ENCODE measurements at places on chromosomes 12 and 14.

- DNase-seq: peak; percentile 70
These were observed 50.9 kb downstream of the RIN3 start for GRCh38 chr14:92564344-92565039.

- DNase-seq: no peak
These were observed 2.3 kb downstream of the DAZAP2 start for GRCh38 chr12:51240971-51241370.

GRCh38 chr12:64412459-64412858 lies 8.3 kb downstream of the XPOT start:
- DNase-seq: no peak

DNA sequence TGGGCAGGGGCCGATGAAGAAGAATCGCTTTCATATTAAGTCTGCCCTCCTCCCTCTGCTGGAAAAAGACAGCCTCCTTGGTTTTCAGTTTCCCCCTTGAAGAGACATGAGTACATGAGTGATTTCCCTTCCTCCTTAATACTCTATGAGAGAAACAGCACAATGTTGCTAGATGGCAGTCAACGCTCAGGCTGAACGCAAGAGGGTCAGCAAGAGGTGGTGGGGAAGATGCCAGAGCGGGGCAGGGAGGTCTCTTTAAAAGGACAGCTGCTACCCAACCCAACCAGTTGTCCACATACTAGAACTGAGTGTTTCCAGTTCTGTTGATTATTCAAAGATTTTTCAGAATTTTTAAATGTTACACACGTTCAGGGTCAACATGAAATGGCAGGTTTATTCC lies 22.8 kb downstream of the CRACR2A start:
- no peak for DNase-seq

GRCh38 chr12:130555628-130556485 lies 160.2 kb downstream of the RIMBP2 start:
- no peak for DNase-seq

DNA sequence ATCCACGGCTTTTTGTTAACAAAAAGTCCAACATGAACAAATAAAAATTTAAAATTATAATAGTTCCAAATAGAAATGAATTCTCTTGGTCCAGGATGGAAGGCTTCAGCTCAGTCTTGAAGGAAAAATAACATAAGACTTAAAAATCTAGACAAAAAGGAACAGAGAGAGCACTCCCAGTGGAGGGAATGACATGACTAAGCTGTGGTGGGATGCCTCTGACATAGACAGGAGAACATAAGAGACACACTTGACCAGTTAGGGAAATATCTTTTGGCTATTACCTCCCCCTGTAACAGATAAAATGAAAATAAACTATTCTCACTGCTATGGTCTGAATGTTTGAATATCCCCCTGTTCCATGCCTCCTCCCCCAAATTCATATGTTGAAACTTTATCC lies 106.8 kb downstream of the BBS10 start:
- DNase-seq: no peak

DNA sequence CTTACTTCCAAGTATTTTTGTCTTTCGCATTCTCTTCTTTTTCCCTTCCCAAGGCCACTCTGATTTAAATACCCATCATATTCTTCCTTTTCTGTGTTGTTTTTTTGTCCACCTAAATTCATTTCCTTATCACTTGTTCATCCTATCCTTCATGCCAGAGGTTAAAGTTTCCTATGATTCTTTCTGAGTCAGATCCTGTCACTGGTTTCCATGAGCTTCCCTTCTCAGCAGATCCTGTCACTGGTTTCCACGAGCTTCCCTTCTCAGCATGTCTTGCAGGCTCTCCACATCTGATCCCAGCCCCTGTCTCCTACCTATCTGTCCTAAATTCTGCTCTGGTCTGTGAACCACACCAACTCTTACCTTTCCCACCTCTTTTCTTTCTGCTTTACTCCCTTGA lies 311.8 kb upstream of the RGS6 start:
- DNase-seq: no peak

DNA sequence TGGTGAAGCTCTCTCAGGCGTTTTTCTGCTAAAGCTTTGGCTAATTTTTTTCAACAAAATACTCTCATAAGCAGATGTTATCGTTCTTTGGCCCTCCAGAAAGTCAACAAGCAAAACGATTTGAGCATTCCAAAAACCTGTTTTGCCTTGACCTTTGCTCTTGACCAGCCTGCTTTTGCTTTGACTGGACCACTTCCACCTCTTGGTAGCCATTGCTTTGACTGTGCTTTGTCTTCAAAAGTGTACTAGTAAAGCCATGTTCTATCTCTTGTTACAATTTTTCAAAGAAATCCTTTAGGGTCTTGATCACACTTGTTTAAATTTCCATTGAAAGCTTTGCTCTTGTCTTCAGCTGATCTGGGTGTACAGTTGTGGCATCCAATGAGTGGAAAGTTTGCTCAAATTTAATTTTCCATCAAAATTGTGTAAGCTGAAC lies 10.7 kb upstream of the ARID4A start:
- no peak for DNase-seq

- no peak for DNase-seq
These were observed 5.5 kb upstream of the G2E3 start for GRCh38 chr14:30553311-30553989.

DNA sequence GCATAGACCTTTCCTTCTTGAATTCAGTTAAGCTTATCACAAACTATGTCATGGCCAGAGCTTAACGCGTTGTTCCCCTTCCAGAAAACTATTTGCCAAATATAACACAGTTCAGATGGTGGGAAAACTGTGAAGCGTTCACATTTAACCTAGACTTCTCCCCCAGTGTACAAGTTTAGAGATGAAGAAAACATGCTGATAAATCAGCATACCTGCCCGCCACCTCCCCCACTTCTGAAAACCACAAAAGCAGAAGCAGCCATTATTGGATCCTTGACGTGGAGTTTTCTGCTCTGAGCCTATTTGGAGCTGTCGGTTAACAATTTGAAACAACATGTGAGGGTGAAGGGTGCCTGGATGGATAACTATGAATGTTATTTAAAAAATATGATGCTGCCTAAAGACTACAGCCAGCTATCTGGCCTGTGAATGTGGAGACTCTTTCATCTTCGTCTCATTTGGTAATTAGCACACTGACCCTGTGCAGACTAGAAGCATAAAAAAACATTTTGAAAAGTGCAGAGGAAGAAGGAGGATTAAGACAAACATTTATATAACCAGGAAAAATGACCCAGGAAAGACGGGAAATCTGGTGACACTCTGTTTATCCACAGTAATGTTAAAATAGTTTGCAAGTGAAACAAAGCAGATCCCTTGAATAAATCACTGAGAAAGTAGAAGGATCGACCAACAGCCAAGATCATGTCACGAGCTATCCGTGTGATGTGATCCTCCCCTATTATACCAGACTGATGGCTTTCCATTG lies 408.2 kb downstream of the AEBP2 start:
- no peak for DNase-seq

DNA sequence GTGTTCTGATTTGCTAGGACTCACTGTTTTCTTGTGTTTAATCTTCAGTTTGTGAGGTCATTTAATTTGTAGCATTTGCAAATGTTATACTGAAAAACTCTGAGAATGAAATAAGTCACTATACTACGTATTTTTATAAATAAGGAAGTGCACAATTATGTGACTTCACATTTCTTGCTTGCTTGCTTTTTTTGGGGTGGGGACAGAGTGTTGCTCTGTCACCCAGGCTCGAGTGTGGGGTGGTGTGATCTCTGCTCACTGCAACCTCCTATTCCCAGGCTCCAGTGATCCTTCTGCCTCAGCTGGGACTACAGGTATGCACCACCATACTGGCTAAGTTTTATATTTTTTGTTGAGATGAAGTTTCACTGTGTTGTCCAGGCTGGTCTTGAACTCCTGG lies 32.7 kb downstream of the RBM25 start:
- DNase-seq: no peak

GRCh38 chr14:69354383-69355153 lies 43.5 kb downstream of the ERH start:
- no peak for DNase-seq

DNA sequence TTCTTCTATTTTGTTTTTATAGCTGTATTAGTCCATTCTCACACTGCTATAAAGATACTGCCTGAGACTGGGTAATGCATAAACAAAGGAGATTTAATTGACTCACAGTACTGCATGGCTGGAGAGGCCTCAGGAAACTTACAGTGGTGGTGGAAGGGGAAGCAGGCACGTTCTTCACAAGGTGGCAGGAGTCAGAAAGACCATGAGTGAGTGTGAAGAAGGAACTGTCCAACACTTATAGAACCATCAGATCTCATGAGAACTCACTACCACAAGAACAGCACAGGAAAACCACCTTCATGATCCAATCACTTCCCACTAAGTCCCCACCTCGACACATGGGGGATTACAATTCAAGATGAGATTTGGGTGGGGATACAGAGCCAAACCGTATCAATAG lies 42.3 kb downstream of the ARMH4 start:
- DNase-seq: no peak

DNA sequence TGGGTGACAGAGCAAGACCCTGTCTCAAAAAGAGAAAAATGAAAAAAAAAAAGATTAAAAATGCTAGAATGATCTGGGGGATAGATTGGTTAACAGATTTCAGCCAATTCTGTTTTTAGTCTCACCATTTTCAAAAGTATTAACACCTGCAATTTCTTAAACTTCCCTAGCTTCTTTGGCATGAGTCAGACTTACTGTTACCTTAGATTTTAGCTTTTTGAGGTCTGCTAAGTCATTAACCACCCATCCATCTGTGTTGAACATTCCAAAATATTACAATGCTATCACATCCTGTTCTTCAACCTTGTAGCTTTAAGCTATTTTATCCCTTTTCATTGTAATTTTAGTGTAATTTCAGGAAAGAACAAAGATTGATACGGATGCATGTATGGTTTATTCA lies 59.3 kb downstream of the PPP1R13B start:
- DNase-seq: no peak

GRCh38 chr14:19729763-19730162 lies 13.6 kb upstream of the OR4Q3 start:
- DNase-seq: no peak

DNA sequence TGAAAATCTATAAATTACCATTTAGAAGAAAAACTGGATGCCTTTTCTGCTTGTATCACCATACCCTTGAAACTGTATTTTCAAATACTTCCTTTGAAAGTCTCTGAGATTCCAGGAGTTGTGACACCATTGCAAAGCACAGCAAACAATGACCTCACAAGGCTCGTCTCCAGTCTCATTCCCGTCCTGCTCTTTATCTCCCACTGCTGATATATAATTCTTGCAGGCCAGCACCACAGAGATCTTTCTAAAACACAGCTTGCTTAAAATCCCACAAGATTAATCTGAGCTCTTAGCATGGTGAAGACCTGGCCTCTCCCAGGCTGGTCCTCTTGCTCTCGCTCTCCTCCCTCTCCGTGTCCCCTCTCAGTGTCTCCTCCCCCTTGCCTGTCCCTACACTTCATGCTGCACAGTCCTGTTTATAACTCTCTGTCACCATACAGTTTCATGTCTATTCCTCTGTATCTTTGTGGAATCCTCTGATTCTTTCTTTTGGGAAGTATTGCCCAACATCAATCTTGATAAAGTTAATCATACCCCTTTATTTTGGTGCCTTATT lies 51.8 kb downstream of the ZFYVE21 start:
- no peak for DNase-seq

- DNase-seq: no peak
These were observed 260.7 kb downstream of the SSPN start for GRCh38 chr12:26455936-26456574.

DNA sequence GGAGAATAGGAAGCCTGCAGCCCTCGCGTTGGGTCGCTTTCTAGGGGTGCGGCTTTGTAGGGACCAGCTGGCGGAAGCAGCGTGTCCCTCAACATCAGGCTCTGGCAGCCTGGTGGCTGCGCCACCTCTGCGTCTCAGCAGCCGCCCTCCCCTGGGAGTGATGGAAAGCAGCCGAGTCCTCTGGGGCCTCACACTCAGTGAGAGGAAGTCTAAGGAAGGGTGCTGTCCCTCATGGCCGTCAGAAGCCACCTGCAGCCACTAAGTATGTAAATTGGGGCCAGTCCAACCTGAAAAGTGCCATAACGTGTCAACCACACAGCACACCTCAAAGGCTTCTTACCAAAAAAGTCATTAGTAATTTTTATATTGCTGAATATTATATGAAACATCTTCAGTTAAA lies 80.3 kb downstream of the WDR20 start:
- no peak for DNase-seq

- DNase-seq: no peak
These were observed 4.8 kb downstream of the MYH7 start for GRCh38 chr14:23430723-23431085.

DNA sequence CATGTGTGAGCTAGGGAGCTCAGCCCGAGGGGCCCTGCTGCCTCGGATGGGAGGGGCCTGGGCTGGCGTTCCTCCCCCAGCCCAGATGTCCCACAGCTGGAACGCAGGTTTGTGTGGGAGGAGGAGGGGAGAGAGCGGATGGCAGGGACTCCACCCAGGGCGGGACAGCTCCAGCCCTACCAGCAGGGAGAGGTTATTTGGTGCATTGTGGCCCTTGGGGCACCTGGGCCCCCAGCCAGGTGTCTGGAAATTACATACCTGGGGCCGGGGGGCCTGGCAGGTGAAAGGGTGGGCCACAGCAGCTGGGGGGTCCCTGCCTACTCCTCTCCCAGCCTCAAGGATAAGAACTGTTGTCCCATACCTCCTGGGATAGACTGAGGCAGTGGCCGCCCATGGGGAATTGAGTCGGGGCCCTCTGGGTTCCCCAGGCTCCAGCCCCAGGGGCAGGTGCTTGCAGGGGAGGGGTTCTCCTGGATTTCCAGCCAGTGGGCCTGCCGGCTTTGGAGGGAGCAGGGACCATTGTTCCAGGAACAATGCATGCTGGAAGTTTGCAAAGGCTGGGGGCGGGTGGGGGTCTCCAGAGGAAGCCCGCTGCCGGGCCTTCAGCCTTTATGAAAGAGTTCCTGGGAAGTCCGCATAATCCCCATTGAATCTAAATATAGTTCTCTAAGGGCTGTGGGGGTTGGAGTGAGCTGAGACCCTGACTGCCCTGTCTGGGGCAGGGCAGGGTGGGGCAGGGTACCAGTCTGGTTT lies 1.2 kb downstream of the KIF26A start:
- peak; percentile 27 for DNase-seq

GRCh38 chr12:100913872-100914592 lies 119.5 kb downstream of the ANO4 start:
- no peak for DNase-seq

DNA sequence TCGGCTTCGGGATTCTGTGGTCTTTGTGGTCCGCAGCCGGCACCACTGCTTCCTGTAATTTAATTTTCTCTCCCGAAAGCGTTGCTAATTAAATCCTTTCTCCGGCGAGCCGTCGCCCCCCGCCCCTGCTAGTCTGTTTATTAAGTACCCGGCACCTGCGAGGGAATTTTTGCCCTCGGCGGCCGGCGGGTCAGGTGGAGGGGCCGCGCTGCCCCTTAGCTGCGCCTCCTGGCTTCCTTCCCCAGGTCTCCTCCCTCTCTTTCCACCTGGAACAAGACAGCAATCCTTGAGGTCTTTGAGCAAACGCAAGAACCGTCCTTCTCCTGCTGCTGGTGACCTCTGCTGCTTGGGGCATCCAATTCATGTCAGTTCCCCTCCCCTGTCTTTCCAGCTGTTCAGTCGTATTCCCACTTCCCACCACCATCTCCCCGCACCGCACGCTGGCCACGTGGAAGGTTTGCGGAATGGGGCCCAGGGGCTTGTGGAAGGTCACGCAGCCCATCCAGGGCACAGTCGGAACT lies 16.2 kb downstream of the ZDHHC22 start:
- DNase-seq: no peak
